ENCODE measurements at places on chromosomes 5 and 9.

DNA sequence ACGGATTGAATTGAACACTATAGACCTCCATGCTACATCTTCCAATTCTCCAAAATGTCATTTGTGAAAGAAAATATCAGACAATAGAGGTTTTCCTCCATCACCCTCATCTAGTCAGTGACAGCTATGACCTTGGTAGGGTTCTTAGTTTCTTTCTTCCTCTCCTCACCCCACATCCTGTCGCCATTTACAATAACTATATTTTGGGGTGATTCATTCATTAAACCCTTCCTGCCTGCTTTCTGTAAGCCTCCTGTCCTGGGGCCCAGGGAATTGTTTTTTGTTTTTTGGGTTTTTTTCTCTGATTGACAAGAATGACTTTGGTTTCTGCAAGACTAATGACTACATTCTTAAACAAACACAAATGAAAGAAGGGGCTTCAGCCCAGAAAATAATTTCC lies 82.6 kb downstream of the PRELID2 start:
- DNase-seq = no peak

GRCh38 chr9:135814421-135815095 lies 92.8 kb downstream of the CAMSAP1 start:
- DNase-seq = no peak

DNA sequence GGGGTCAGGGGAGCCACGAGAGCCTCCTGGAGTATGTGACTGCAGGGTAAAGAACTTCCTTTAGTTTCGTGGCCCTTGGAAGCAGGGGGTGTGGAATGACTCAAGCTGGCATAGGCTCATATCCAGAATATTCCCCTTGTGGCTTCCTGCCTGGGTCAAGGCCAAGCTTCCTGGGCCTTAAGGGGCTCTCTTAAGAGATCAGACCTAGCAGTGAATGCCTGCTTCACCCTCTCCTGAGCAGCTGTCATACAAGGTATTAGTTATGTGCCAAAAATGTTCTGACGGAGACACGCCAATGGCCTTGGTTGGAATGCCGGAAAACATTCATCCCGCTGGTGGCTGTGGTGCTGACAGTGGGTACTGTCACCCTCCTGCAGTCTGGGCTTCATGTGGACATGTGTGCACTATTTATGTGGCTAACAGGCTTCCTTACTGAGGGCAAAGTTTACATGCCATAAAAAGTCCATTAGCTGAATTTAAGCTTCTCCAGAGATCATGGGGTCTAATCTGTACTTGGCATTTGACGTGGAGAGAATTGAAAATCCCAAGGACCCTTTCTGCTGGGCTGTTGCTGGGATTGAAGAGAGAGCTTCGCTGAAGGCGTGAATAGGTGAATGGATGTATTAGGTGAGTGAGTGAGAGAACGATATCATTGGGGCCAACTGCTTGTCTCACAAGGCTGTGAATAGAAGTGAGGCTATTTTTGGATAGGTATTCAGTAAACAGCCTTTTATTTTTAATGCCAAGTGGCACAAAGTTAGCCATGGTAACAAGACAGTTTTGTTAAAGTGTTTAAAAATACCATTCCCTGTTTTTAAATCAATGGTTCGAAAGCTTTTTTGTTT lies 156.8 kb downstream of the MACROH2A1 start:
- no peak for DNase-seq

GRCh38 chr5:126280846-126281245 lies 142.4 kb upstream of the GRAMD2B start:
- DNase-seq = no peak

- no peak for DNase-seq
Observed at GRCh38 chr5:158388021-158388420, 529.1 kb upstream of the CLINT1 start.

DNA sequence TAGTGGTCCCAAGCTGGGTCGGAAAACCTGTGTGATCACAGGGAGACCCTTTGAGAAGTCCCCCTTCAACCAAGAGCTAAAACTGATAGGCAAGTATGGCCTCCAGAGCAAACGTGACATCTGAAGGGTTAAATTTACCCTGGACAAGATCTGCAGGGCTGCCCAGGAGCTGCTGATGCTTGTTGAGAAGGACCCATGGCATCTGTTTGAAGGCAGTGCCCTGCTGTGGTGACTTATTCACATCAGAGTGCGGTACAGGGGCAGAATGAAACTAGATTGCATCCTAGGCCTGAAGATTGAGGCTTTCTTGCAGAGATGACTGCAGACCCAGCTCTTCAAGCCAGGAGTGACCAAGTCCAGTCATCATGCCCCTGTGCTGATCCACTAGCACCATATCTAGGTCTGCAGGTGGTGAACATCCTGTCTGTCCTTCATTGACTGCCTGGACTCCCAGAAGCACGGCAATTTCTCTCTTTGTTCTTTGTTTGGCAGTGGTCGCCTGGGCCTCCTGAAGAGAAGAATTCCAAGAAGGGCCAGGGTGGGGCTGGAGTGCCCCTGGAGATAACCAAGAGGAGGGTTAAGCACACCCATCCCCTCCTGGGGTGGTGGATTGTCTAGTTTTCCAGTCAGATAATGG lies 25.7 kb upstream of the CHD1 start:
- no peak for DNase-seq

DNA sequence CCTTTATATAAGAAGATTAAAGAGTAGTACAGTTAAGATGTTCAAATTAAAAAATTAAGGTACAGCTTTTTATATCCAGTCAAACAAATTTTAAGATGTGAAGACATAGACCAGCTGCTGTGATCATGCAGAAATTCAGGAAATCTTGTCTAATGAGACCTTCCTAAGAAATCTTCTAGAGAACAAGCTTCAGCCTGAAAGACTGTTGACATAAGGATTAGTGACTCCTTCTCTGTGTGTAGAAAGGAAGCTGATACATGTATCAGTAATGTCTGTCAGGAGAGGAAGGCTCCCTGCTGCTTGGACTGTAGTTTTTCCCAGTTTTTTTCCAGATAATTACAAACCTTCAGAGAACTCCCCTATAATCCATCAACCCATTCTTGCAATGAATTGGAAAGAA lies 75.8 kb upstream of the PCSK5 start:
- DNase-seq = no peak

DNA sequence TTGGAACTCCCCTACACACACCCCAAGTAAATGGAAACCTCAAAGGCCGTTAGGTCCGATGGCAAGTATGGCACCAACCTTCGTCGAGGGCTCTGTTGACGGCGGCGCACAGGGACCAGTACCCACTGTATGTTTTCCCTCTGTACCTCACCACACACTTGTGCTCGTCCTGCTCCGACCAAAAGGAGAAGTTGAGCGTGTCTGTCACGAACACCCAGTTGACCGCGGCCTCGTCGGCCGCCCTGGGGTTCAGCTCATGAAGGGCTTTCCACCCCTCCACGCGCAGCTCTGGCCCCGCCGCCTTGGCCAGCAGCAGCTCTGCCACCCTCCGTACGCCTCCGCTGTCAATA lies 24.0 kb downstream of the HNRNPK start:
- DNase-seq = no peak

DNA sequence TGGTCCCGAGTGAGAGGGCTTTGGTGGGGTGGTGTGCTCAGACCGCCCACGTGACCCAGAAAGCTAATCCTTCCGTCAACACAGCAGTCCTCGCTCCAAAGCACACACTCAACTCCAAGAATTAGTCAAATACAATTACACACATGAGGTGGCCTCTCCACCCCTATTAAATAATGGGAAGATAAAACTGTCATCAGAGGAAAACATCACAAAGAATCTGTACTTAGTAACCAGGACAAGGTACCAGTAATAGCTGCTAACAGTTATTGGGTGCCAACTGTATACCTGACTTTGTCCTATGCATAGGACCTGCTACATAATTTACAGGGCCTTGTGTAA lies 222.8 kb downstream of the HSPA4 start:
- no peak for DNase-seq

DNA sequence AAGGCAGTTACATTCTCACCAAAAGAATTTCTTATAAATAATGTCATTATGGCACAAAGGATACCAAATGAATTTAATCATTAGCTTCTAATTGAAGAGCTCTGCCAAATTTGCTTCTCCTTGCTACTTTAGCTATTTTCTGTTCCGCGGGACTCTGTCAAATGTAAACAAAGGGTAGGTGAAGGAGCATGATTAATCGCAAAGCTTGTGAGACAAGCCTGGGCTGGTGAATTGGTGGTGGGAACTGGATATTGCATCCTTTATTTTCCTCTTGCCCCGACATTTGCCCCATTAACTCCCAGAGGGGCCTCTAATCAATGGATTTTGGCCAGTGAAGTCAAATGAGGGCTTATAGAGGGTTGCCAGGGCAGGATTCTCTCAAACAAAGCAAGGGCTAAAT lies 234.2 kb upstream of the RFX3 start:
- no peak for DNase-seq

GRCh38 chr9:32965999-32966722 lies 35.3 kb downstream of the APTX start:
- DNase-seq = no peak

DNA sequence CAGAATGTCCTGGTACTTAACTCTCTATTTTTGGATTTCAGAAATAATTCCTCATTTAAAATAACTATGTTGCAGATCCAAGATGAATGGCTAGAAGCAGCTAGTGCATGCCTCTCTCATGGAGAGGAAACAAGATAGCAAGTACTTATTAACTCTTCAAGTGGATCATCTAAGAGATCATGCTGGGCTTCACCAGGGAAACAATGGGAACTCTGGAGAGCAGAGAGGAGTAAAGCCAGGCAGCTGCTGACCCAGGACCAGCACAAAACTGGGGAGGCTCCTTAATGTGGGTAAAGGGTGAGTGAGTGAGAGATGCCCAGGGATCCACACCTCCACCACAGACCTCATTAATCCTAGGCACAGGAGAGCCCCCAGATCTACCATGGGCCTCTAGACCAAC lies 897.8 kb upstream of the ACO1 start:
- DNase-seq = no peak

GRCh38 chr9:135525241-135526088 lies 4.2 kb downstream of the LCN1 start:
- no peak for DNase-seq

DNA sequence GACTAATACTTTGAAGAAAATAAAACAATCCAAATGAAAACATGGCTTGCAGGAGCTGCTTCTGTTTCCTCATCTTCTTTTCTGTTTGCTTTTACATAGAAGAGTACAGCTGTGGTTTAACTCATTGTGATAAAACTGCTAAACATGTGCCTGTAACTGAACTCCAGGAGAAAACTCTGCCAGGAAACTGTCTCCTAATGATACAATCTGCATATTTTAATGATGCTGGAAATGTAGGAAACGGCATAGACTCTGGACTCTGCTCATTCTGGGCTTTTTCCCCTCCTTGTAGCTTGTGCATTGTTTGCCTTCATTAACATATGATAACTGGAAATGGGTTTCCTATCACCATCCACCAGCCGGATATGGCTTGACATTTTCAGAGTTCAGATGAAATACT lies 813.3 kb upstream of the WWC1 start:
- no peak for DNase-seq

GRCh38 chr9:106625259-106625789 lies 237.6 kb upstream of the ZNF462 start:
- DNase-seq = no peak

Data from SW 1271 (cell line).